ENCODE measurements at places on chromosomes 6 and 20.
A peak's percentile ranks its signal among the peaks of the same experiment; 100 is the strongest.

DNA sequence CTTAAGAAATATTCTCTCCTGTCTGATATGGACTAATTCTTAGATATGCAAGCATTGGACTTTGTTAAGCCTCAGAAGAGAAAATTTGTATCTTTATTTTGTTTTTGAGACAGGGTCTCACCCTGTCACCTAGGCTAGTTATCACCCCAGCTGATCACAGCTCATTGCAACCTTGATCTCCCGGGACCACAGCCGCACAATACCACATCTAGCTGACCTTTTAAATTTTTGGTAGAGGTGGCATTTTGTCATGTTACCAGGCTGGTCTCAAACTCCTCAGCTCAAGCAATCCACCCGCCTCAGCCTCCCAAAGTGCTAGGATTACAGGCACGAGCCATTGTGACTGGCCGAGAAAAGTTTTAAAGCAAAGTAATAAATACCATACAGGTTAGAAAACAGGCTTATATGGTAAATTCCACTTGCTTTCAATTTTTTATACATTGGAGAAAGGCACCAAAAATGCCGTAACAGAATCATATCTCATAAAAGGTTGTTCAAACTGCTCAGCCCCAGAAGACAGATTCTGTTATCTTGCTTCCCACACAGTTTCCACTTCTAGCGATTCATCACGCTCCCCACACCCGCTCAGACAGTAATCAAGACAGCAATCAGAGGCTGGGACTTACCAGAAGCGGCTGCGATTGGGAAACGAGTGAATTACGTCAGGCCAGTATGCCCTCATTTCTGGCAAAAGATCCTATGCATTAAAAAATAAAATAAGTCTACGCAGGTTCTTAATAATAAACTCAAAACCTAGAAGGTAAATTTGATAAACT lies 13.8 kb downstream of the RNASET2 start:
- DNase-seq: no peak

GRCh38 chr20:41452226-41452625 lies 85.6 kb upstream of the EMILIN3 start:
- DNase-seq: no peak

- DNase-seq: no peak
Observed at GRCh38 chr6:119052292-119052889, 26.1 kb downstream of the FAM184A start.

DNA sequence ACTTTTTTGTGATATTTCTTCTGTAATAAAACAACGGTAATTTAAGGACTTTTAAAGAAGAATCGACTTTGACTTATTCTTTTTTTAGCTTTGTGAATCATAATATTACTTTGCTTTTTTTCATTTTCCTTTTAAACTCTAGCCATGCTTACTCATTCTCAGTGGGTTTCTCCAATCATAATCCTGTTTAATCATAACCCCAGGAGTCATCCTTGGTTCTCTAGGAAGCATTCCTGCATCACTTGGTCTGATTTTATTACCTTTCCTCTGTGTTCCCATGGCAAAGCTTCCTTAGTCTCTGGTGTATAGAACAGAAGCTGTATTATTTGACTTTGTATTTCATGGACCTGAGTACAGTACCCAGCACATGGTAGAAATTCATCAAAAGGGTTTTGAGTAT lies 223.5 kb downstream of the CDKAL1 start:
- peak; percentile 38 for DNase-seq

- DNase-seq: no peak
Observed at GRCh38 chr20:15475483-15475882, 1097.8 kb downstream of the KIF16B start.

DNA sequence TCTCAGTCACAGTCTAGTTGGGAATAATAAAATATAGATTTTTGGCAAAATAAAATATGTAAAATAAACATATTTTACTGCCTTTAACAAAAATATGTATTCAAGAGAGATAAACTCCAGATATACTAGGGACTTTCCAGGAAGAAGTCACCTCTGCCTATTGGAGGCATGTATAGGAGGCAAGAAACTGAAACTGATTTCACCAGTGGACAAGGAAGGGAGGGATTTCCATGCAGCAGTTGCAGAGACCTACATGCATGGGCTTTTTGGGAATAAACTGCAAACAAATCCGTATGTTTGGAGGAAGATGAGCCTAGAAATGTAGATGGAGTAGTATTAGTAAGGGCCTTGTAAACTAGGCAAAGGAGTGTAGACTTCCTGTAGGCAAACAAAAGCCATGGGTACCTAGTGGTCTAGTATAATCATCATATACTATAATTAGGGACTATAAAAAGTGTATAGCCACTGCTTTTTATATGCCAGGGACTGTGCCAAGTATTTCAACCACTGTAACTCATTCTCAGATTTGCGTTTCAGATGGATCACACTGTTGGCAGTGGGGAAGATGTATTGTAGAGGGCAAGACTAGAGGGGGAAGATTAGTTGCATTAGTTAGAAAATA lies 38.9 kb downstream of the CD109 start:
- no peak for DNase-seq

DNA sequence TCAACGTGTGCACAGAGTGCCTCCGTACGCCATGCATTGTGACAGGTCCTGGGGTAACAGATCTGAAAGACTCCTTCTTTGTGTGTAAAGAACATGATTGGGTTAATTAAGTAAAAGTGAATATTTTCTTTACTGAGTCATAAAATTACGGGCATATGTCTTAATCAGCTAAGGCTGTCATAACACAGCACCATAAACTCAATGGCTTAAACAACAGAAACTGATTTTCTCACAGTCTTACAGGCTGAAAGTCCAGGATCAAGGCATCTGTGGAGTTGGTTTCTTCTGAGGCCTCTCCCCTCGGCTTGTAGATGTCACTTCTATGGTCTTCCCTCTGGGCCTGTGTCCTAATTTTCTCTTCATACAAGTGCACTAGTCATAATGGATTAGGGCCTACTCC lies 176.9 kb downstream of the MTFR2 start:
- no peak for DNase-seq

DNA sequence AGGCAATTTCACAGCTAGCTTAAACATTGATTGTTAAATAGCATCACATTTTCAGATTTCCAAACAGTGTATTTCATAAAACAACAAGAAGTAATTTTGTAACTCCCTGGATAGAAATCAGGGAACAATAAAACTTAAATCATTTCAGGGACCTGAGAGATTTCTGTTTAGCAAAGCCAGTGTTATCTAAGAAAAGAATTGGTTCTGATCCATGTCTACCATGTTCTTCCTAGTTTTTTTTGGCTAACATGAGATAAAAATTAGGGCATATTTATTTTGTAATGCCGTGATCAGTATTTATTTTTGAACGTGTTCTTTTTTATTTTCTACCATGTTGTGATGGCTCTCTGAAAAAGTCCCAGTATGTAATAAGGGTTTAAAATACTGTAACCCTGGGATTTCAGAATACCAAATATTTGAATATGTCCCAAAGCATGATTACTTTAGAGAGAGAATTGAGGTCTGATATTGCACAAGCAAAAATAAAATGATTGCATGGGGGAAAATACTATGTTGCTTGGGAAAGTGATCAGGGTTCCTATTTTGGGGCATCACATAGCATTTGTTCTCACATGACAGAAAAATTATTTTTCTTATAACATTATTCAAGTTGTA lies 188.7 kb upstream of the CEP162 start:
- no peak for DNase-seq

GRCh38 chr6:81531869-81532561 lies 220.5 kb downstream of the TENT5A start:
- peak; percentile 4 for DNase-seq

GRCh38 chr6:112939563-112939962 lies 592.4 kb downstream of the RFPL4B start:
- no peak for DNase-seq

DNA sequence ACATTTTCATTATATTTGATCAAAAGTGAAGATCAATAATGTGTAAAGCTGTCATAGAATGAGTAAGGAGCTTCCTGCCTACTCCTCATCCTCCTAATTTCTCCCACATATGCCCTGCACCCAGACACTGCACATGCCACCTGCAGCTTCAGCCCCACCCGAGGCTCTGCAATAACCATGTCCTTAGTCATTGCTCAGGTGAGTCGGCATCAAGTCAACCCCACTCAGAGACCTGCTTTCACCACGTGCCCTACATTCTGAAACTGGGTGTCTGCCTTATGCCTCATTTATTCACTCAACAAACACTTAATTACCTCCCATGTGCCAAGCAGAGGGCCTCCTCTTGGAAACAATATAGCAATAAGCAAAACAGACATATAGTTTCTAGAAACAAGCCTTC lies 15.4 kb upstream of the TNFAIP3 start:
- DNase-seq: no peak

- DNase-seq: no peak
Observed at GRCh38 chr20:51353491-51353890, 189.0 kb downstream of the NFATC2 start.

- peak; percentile 40 for DNase-seq
Observed at GRCh38 chr20:21433329-21433890, 36.1 kb upstream of the NKX2-4 start.

- no peak for DNase-seq
Observed at GRCh38 chr20:10666221-10667076, 7.3 kb downstream of the JAG1 start.

GRCh38 chr6:15487262-15487661 lies 175.6 kb downstream of the DTNBP1 start:
- no peak for DNase-seq

GRCh38 chr20:62064770-62065673 lies 659 bp downstream of the TAF4 start:
- DNase-seq: no peak

DNA sequence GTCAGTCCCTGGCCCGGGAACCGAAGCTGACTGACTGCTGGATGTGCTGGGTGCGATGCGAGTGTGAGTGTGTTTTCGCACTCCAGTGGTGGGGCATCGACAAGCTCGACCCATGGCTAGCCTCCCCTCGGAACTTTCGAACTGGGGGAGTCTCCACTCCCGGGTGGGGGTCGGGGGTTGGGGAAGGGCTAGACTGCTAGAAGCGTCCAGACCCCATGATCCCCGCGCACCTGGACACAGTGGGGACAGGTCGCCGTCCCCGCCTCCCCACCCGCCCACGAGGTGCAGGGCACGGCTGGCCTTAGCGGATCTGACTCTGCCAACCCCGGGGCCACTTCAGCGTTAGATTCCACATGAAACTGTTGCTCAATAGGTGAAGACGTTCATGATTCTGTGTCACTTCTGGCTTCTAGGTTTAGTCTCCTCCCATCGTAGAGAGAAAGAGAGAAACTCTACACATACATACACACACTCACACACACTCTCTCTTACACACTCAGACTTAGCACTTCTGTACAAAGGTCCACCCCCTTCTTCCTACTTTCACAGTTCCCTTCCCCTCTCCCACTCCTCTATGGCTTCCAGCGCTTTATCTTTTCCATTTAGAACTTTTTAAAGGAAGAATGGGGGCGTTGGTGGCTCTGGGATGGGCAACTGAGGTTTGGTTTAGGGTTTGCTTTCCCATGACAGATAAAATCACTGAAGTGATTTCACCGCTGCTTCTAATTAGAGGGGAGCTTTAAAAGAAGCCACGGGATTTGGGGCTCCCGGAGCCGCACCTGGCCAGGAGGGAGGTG lies 5.1 kb upstream of the TFAP2A start:
- no peak for DNase-seq

DNA sequence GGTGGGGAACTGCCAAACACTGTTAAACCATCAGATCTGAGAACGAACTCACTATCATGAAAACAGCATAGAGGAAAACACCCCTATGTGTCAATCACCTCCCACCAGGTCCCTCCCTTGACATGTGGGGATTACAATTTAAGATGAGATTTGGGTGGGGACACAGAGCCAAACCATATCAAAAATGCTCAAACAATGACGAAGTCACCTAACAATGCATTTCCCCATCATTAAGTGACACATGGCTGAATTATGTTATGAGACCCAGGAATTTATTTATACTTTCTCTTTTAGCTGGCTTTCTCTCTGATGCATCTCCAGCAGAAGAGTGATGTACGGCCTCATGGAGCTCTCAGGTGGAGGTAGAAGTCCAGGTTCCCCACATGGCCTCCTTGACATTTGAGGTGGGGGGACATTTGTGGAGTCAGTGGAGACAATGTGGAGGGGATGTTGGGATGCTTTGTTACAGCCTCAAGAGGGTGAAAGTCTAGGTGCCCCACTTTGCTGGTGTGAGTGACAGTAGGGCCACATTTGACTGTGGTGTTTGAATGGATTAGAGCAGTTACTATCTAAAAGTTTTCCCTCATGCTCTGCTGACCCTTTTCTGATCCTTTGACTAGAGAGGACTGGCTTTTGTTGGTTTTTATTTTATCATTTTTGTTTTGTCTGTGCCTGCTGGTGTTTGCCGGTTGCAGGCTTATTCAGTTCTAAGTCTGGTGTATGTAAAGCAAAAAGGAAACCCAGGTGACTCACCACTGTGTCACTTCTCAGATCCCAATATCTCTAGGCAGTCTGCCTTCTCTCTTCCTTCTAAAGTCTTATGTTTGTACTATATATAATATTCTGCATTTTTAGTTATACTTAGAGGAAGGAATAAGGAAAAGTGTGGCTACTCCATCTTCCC lies 18.5 kb upstream of the DCBLD1 start:
- peak; percentile 55 for DNase-seq

- DNase-seq: peak; percentile 35
Observed at GRCh38 chr6:134520181-134521115, 202.5 kb upstream of the SGK1 start.

- no peak for DNase-seq
Observed at GRCh38 chr6:88867841-88868731, 95.3 kb downstream of the RNGTT start.

- DNase-seq: no peak
Observed at GRCh38 chr6:45590696-45591184, 213.0 kb upstream of the SUPT3H start.

- DNase-seq: peak; percentile 58
Observed at GRCh38 chr6:127177030-127177922, 58.8 kb downstream of the RSPO3 start.

GRCh38 chr6:169864148-169865020 lies 113.0 kb downstream of the ERMARD start:
- DNase-seq: no peak

- DNase-seq: no peak
Observed at GRCh38 chr6:155374681-155375080, 60.4 kb upstream of the TFB1M start.

GRCh38 chr6:16810411-16810810 lies 49.2 kb upstream of the ATXN1 start:
- no peak for DNase-seq

- DNase-seq: peak; percentile 99
Observed at GRCh38 chr6:44058617-44059358, 68.5 kb downstream of the MRPL14 start.

- no peak for DNase-seq
Observed at GRCh38 chr6:82988930-82989351, 76.7 kb downstream of the UBE3D start.

DNA sequence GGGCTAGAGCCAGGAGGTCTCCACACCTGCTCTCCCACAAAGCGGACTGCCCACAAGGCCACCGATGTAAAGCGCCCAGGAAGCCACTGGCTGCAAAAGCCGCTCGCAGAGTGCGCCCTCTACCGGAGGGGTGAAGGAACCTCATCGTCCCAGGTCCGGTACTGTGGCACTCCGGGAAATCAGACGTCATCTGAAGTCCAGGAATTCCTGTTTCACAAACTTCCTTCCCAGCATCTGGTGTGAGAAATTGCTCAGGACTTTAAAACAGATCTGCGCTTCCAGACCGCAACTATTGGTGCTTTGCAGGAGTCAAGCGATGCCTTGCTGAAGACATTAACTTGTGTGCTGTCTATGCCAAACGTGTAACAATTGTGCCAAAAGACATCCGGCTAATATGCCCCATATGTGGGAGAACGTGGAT lies 115.1 kb upstream of the ARID1B start:
- DNase-seq: no peak

GRCh38 chr6:45605971-45606370 lies 228.2 kb upstream of the SUPT3H start:
- no peak for DNase-seq

- no peak for DNase-seq
Observed at GRCh38 chr20:36098364-36098763, 56.2 kb upstream of the EPB41L1 start.
